ENCODE measurements at places on chromosomes 11 and 22.

- DNase-seq: no peak
Measured at GRCh38 chr11:122113836-122114825, 1.9 kb downstream of the BLID start.

- no peak for DNase-seq
Measured at GRCh38 chr11:24861440-24861839, 364.6 kb downstream of the LUZP2 start.

GRCh38 chr11:117851106-117851505, 25.4 kb downstream of the FXYD6 start:
- DNase-seq: no peak

DNA sequence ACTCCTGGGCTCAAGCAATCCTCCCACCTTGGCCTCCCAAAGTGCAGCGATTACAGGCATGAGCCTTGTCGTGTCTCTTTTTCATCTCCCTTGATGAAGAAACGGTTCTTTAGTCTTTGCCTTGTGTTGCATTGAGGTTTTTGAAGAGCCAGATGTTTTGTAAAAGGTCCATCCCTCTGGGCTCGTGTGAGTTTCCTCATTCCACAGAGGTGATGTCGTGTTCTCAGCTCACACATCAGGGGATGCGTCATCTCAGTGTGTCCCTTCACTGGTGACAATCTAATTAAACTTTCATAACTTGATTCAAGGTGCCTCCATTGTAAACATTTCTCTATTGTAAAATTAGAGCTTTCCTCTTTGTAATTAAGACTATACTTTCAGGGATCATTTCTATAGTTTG, 29.7 kb upstream of the TEF start:
- no peak for DNase-seq

GRCh38 chr11:58742981-58743880, 11.5 kb upstream of the GLYAT start:
- DNase-seq: no peak

Measured in SJSA1 (cell line).